ENCODE measurements at places on chromosomes 4 and X.

DNA sequence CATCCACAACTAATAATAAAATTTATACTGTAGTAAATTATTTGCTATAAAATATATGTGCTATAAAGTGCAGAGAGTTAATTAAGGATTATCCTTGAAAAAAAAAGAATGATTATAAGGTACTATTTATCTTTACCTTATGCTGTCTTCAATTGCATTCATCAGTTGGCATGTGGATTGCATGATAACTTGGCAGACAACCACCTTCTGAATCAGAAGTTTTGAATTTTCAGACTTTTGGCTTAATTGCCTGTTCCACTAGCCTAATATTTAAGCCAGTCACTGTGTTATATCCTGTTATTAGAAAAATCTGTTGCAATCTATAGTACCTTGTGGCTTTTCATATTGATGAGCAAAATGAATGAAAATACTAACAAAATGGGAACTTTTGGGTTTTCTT is 1040.3 kb upstream of the PCDH10 start:
- DNase-seq = no peak

- no peak for DNase-seq
Observed at GRCh38 chrX:107448625-107448997, 841 bp upstream of the FRMPD3 start.

DNA sequence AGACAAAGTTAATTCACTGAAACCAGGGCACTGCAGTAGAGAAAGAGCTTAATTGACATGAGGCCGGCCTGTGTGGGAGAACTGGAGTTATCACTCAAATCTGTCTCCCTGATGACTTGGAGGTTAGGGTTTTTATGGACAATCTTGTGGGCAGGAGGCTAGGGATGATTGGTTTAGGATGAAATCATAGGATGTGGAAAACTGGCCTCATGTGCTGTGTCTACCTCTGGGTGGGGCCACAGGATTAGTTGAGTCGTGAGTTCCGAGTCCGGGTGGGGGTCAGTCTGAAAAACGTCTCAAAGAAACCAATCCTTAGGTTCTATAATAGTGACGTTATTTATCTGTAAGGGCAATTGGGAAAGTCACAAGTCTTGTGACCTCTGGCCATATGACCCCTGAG is 68.1 kb downstream of the UCHL1 start:
- no peak for DNase-seq

DNA sequence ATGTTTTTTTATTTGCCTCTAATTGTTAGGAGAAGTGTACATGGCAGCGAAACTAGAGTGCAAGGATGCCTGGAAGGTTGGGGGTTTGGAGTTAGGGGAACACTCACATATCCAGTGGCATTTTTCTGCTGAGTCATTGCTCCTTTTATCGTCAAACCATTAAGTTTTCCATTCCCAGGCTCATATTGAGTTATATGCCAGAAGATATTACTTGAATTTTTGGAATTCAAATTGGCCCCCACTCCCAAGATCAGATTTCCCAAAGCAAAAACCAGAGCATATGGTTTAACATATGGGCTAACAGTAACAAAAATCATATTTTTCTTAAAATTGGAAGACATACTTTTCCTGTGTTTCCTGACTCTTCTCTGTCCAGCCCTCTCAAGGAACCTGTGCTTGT is 152.7 kb downstream of the FSTL5 start:
- DNase-seq = no peak

DNA sequence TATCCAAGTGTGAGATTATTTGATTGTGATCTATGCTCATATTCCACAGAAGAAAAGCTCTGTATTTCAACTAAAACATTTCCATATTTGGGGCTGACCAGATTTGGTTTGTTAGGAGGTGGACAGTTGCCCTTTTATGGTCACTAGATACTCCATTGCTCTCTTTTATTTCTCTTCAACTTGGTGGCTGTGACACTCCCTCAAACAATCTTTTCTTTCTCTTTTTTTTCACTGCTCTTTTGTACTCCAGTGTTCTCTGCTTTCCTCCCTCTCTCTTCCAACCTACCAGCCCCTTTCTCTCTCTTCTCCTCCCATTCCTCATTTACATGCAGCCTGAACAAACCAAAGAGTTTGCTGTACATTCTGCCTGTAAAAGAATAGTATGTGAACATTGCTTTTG is 48.8 kb downstream of the RBPJ start:
- no peak for DNase-seq

DNA sequence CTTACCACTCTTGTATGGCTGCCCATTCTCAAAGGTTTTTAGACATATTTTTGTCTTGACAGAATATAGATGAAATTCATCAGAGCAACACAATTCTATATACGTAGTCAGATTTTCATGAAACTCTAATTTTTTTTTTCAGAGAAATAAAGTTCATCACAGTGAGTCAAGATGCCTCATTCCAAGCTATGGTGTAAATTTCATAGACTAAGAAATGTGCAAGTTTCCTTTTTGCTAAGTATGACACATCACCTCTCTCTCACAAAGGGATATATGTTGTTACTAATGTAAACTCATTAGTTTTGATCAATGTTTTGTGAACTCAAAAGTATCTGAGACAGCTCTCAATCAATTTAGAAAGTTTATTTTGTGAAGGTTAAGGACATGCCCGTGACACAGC is 60.4 kb upstream of the ATXN3L start:
- DNase-seq = no peak

GRCh38 chrX:43165343-43165920 is 387.5 kb upstream of the PPP1R2C start:
- DNase-seq = no peak

DNA sequence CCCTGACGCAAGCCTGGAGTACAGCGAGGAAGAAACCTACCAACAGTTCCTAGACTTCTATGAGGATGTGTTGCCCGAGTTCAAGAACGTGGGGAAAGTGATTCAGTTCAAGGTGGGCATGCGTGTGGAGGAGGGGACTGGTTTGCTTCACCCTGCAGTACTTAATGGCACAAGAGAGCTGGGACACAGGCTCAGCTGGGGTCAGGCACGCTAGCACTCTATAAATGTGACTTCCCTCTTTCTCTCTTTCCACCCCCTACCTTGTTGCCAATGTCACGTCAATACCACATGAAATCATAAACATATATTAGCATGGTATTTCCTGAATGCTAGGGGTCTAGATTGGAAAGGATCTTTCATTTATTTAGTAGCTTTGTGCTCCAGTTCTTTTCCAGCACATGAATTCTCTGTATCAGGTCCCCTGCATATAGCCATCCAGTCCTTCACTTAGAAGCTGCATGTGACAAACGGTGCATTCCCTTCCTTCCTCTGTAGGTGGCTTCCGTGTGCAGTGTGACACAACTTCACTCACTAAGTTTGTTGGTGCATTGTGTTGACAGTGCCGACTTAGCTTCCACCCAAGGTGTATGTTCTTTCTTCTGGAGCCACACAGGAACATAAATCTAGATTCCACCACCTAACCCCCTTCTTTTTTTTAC is 25.6 kb downstream of the ZRSR2 start:
- DNase-seq = peak; percentile 19

DNA sequence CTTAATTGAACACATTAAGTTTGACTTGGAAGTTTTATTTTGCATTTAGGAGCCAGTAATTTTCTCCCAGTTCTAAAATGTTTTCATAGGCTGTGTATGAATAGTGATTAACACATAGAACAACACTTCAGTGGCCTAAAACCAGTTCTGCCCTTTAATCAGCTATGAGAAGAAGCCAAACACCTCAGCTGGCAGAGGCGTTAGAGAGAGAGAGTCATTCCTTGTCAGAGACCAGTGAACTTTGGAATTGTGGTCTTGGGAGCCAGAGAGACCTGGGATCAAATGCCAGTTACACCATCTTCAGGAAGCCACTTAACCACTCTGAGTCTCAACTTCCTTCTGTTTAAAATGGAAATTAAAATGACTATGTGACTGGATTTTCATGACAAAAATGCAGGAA is 39.3 kb upstream of the PRPS2 start:
- no peak for DNase-seq

DNA sequence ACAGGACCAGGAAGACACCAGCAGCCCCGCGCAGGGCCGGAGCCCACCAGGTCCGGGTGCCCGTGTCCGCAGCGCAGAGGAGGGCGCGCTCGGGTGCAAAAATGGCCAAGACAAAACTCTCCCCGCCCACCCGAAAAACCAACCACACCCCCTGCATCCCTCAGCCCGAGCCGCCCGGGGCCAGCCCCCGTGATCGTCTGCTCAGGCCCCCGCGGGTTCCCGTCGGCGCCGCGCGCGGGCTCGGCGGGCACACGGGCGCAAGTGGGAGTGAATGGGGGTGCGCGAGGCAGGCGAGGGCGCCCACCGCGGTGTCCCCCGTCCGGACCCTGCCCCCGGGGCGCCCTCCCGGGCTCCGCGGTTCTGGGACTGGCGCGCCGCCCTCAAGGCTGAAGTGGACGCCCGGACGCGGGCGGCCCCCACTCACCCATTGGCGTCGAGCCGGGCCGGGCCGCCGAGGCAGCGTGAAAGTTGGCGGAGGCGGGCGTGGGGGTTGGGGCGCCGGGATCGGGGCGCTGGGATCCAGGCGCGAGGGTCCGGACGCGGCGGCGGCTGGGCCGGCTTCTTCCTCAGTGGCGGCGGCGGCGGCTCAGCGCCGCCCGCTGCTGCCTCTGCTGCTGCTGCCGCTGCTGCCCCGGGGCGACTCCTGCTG is 393 bp downstream of the SH3KBP1 start:
- DNase-seq = peak; percentile 23

All from CD4-positive, alpha-beta T cell treated with Interferon gamma for 1 hour (primary cell).